ENCODE measurements at places on chromosomes 11 and 22. TPM values are rescaled to one million over a fixed set of nuclear protein-coding genes. Genes with fewer than 3 reads are reported as not detected.

C11orf42 gene
- total RNA-seq = not detected

LUZP2 gene
- not detected for total RNA-seq

MS4A7 gene
- total RNA-seq = 43.5 TPM

PRCP gene
- total RNA-seq = 27.3 TPM

KRTAP5-1 gene
- not detected for total RNA-seq

MYRF gene
- 11.3 TPM for total RNA-seq

KCTD17 gene
- 22.7 TPM for total RNA-seq

SYTL2 gene
- 335 TPM for total RNA-seq

APOL6 gene
- 39.7 TPM for total RNA-seq

CTSF gene
- total RNA-seq = 23.5 TPM

NOX4 gene
- total RNA-seq = 2.6 TPM

CASP5 gene
- 27.2 TPM for total RNA-seq

TRIM6 gene
- total RNA-seq = not detected

TMPRSS13 gene
- total RNA-seq = 0.27 TPM

PPP6R2 gene
- 89.4 TPM for total RNA-seq

FADS1 gene
- 13.8 TPM for total RNA-seq

CHID1 gene
- total RNA-seq = 38.8 TPM

ELMOD1 gene
- not detected for total RNA-seq

TEX12 gene
- total RNA-seq = not detected

TMPRSS5 gene
- total RNA-seq = 0.27 TPM

CATSPER1 gene
- not detected for total RNA-seq

FOLR3 gene
- not detected for total RNA-seq

PKP3 gene
- total RNA-seq = 359 TPM

ARHGAP20 gene
- total RNA-seq = 2.5 TPM

PIWIL4 gene
- 6.7 TPM for total RNA-seq

VWCE gene
- total RNA-seq = not detected

CSF2RB gene
- total RNA-seq = 2.7 TPM

SLC37A2 gene
- total RNA-seq = 7.6 TPM

MPZL2 gene
- 80.0 TPM for total RNA-seq

UCP2 gene
- total RNA-seq = 36.8 TPM

TMEM191B gene
- not detected for total RNA-seq

FADS2 gene
- total RNA-seq = 2.9 TPM

GLB1L3 gene
- total RNA-seq = 0.16 TPM

SFI1 gene
- 157 TPM for total RNA-seq

TYR gene
- total RNA-seq = not detected

FGF3 gene
- total RNA-seq = not detected

C22orf31 gene
- not detected for total RNA-seq

PRRG4 gene
- 4.8 TPM for total RNA-seq
